ENCODE measurements at places on chromosomes 1 and 21.

- no peak for DNase-seq
Measured at GRCh38 chr1:115912116-115912515, 64.2 kb upstream of the SLC22A15 start.

GRCh38 chr1:37602750-37603694 is 7.3 kb upstream of the GNL2 start:
- DNase-seq: peak; percentile 29

- no peak for DNase-seq
Measured at GRCh38 chr1:179996099-179996498, 41.5 kb downstream of the CEP350 start.

DNA sequence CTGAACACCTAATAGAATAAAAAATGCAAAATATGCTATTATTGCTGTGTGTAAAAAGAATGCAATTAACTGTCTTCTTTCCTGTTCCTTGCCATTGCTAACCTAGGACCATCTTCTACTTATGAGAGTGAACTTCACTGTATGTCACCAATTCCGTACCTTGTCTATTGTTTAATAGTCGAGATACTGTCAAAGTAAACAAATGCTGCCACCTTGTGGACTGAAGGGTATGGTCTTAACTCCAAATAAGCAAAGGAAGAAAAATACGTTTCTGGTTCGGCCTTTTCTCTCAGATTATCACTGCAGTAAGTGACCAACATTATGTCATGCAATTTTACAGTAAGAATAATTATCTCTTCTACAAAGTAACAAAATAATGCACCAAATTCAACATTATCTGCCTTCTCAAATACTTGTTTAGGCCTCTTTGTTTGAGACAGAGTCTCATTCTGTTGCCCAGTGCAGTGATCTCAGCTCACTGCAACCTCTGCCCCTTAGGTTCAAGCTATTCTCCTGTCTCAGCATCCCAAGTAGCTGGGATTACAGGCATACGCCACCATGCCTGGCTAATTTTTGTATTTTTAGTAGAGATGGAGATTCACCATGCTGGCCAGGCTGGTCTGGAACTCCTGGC is 133.4 kb downstream of the COP1 start:
- no peak for DNase-seq

GRCh38 chr1:180246579-180246978 is 16.5 kb downstream of the LHX4 start:
- no peak for DNase-seq

GRCh38 chr1:46539972-46540371 is 11.5 kb downstream of the KNCN start:
- DNase-seq: no peak
